Aorta (tissue), 5 donors: ENCODE measurements at places on chromosomes 2 and 18.

DNA sequence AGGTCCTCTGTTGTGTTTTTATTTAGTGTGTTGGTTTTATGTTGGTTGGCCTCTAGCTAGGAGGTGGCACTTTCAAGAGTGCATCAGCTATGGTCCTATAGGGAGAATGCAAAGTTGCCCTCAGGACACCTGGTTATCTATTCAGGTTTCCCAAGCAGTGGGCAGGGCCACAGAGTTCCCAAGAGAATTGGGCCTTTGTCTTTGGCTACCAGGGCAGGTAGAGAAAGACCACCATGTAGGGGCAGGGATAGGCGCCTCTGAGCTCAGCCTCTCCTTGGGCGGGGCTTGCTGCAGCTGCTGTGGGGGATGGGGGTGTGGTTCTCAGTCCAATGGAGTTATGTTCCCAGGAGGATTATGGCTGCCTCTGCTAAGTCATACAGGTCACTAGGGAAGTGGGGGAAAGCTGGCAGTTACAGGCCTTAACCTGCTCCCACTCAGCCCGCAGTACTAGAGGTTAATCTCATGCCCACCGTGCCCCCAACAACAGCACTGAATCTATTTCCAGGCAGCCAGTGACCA lies 26.0 kb downstream of the ABCB11 start:
- DNase-seq = no peak

GRCh38 chr18:245282-245847 lies 22.5 kb downstream of the THOC1 start:
- DNase-seq = no peak

- no peak for DNase-seq
These were observed 142.7 kb upstream of the KYNU start for GRCh38 chr2:142734770-142735169.

DNA sequence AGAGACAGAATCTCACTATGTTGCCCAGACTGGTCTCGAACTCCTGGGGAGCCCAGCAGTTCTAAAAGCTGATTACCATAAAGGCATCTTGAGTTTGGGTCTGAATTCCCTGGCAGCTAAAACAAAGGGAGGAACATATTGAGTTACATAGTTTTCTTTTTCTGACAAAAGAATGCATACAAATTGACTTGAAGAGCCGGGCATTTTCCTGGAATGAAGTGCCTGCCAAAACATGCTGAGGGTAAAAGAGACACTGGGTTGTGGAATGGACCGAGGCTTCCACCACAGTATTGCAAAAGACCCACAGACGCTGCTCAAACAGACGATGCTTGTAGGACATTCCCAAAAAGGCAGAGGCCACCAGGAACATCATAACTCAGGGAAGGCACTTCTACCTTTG lies 35.1 kb upstream of the ROCK2 start:
- DNase-seq = no peak

GRCh38 chr2:231300020-231300721 lies 95.3 kb upstream of the B3GNT7 start:
- DNase-seq = no peak

GRCh38 chr2:169082995-169083394 lies 13.6 kb downstream of the DHRS9 start:
- no peak for DNase-seq

- no peak for DNase-seq
These were observed 232.5 kb downstream of the PIEZO2 start for GRCh38 chr18:10916865-10917264.

- DNase-seq = no peak
These were observed 37.1 kb upstream of the GPR75 start for GRCh38 chr2:53896864-53897263.

DNA sequence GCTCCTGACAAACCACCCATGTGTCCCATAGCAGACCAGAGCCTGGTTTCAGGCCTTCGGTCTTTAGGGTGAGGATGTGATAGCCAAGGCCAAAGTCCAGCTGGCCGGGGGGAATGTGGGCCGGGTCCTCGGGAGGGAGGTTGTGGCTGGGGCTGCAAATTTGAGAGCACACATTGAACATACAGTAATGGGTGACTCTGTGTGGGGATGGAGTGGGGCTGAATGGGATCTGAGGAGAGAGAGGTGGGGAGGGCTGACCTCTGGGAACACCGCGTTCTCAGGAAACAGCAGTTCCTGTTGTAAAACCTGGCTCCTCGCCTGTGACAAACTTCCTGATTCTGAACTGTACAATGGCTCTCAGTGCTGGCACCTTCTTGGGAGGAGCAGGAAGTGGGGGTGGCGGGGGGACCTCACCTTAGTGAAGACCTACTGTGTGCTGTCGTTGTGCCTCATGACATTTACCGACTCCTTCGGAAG lies 48.8 kb downstream of the MCFD2 start:
- no peak for DNase-seq

DNA sequence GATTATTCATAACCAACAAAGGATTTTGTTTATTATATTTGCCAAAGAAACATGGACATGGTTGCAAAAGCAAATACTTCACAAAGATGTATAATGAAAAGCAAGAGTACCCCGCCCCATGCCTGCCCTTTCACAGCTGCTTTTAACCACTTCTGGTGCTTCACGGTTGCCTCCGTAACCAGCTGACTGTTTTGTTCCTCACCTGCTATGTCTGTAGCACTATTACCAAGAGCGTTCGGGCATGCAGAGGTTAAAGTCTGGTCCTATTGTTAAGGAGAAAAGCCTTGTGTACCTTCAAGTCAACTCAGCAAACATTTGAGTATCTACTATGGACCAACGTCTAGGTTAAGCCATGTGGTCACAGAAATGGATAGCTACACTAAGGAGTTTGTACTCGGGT lies 115.2 kb upstream of the FOSL2 start:
- no peak for DNase-seq

DNA sequence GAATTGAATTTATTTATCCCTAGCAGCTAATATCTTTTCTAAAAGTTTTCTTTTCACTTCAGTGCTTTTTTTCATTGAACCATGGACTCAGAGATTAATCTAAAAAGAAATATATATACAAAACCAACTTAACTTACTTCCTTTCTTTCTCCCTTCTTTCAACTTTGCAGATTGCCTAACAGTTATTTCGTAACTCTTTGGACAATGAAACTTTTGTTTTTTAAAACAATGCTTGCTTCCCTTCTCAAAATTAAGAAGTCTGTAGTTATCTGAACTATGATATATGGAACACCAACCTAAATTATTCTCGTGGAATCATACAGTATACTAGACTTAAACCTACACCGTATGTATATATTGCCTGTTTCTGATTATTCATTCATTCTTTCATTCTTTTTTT lies 62.9 kb downstream of the MIB1 start:
- no peak for DNase-seq

GRCh38 chr2:14261771-14262170 lies 370.7 kb upstream of the LRATD1 start:
- DNase-seq = no peak

GRCh38 chr2:134713176-134713575 lies 5.6 kb downstream of the TMEM163 start:
- no peak for DNase-seq

GRCh38 chr18:34990597-34990996 lies 50.6 kb upstream of the MAPRE2 start:
- peak; percentile 52 for DNase-seq

- DNase-seq = no peak
These were observed 13.6 kb upstream of the IRS1 start for GRCh38 chr2:226813148-226813701.

DNA sequence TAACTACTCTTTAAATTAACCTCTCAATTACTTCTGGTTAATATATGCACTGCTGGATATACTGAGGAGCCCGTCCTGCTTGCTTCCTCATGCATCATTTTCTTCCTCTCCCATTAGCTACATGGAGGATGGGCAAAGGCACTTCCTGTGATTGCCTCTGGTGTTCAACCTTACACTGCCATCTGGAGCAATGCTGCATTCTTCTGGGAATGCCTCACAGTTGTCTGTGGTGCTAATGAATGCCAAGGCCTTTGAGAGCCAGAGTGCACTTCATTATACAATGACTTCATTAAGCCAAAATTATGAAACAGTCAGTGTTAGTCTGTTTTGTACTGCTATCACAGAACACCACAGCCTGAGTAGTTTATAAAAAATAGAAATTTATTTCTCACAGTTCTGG lies 134.8 kb upstream of the DOCK10 start:
- DNase-seq = no peak

GRCh38 chr2:111108745-111109271 lies 11.9 kb upstream of the BCL2L11 start:
- no peak for DNase-seq

DNA sequence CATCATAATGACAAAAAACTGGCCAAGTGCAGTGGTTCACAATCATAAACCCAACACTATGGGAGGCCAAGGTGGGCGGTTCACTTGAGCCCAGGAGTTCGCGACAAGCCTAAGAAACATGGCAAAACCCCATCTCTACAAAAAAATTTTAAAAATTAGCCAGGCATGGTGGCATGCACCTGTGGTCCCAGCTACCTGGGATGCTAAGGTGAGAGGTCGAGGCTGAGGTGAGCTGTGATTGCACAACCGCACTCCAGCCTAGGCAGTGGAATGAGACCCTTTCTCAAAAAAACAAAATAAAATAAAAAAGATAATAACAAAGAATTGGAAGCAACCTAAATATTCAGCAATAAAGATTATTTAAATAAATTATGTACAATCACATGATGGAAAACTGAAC lies 21.8 kb downstream of the PSTPIP2 start:
- DNase-seq = no peak

DNA sequence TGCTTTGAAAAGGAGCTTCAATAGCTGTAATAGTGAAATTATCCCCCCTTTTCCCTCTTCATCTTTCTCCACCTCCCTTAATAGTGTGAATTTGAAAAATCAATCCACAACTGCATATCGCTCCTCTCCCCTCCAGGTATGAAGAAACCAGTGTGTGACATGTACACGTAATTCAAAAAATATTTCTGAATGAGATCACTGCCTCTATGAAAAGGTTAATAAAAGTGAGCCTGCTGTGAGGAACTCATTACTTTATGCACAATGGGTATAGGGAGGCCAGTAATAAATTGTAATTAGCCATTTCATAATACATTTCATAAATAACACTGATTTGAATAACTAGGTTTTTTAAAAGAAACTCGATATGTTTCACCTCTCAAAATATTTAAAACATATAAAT lies 209.0 kb upstream of the KYNU start:
- DNase-seq = no peak

DNA sequence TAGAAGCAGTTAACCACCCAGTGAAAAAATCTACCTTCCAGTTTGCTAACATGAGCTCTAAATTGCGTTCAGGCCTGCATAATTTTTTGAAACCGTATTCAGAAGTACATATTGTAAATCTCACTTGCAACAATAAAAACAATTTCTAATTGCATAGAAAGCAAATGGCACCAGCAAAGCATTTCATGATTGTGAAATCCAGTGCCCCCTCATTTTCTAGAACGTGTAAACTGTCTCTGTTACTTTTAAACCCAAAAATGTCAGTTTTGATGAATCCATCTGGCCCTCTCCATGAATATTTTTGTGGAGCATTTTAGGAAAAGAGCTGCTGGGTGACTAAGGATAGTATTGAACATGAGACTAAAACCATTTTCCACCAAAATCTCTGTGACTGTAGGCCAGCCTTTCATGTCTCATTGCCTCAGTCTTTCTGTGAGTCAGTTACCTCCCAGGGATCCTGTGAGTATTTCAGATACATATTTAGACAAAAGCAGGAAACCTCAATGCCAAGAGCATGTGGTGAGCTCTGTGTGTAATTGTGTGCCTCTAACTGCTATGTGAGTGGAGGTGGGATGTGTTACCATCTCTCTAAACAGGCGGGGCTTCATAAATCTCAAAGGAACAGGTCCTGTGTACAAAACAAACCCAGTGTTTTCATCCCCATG lies 477.8 kb upstream of the DCC start:
- DNase-seq = no peak

DNA sequence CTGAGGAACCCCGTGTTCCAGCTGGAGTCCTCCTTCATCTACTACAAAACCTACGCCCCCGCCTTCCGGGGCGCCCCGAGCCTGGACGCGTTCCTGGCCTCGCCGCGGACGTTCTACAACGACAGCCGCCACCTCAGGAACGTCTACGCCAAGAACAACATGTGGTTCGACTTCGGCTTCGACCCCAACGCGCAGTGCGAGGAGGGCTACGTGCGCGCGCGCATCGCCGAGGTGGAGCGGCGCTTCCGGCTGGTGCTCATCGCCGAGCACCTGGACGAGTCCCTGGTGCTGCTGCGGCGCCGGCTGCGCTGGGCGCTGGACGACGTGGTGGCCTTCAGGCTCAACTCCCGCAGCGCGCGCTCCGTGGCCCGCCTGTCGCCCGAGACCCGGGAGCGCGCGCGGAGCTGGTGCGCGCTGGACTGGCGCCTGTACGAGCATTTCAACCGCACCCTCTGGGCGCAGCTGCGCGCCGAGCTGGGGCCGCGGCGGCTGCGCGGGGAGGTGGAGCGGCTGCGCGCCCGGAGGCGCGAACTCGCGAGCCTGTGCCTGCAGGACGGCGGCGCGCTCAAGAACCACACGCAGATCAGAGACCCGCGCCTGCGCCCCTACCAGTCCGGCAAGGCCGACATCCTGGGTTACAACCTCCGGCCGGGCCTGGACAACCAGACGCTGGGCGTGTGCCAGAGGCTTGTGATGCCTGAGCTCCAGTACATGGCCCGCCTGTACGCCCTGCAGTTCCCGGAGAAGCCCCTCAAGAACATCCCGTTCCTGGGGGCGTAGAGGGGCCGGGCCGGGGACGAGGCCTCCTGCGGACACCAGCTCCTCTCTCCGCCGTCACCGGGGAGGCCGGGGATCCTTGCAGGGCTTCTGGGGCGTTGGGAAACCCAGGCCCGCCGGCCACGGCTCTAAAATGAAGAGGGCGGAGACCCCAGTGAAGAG lies 5.3 kb upstream of the NEU4 start:
- peak; percentile 66 for DNase-seq

DNA sequence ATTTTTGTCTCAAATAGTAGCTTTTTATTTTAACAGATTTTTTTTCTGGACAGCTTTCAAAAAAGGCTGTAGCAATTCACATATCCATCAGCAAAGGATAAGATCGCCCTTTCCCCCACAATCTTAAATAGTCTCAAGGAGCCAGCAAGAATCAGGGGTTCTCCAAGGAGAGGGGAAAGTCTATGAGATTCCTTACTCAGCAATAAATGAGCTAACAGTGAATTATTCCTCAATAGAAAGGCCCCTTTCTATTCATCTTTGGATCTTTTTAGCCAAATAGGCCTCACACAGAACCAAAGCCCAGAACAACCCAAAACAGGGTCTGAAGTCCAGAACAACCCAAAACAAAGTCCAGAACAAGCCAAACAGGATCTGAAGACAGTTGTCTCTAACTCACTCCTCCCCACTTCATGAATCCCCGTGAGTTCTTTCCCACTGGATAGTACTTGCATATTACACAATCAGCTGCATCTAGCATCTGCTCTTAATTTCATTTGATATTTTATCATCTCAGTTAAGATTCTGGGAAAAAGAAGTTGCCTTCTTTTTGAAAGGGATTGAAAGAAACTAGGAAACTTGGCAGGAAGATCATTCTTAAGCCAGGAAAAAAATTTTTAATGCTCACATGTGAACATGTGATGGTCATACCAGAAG lies 3.4 kb upstream of the DHRS9 start:
- no peak for DNase-seq
